ENCODE measurements at places on chromosomes 12 and 14. TPM values are rescaled to one million over a fixed set of nuclear protein-coding genes. Genes with fewer than 3 reads are reported as not detected.

- DNase-seq = no peak
These were observed 365.9 kb upstream of the NOVA1 start for GRCh38 chr14:26963711-26964110.

- no peak for DNase-seq
These were observed 103.5 kb downstream of the MED13L start for GRCh38 chr12:116174006-116174405.

DNA sequence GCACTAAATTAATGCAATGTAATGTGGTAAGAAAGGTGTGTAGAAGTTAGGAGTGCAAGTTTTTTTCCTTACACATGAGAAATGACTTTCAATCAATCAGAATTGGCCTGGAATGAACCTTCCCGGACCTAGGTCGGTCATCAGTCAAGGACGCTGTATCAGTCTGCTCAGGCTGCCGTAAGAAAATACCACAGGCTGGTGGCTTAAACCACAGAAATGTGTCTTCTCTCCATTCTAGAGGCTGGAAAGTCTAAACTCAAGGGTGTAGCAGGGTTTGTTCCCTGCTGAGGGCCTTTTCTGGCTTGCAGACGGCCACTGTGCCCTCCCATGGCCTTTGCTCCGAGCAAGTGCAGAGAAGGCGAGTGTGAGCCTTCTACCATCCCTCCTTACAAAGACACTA lies 86.6 kb upstream of the DYNC1H1 start:
- no peak for DNase-seq

GRCh38 chr14:31939934-31940333 lies 137.2 kb upstream of the ARHGAP5 start:
- DNase-seq = no peak

GRCh38 chr12:88391556-88391955 lies 188.7 kb downstream of the KITLG start:
- DNase-seq = peak; percentile 30

DNA sequence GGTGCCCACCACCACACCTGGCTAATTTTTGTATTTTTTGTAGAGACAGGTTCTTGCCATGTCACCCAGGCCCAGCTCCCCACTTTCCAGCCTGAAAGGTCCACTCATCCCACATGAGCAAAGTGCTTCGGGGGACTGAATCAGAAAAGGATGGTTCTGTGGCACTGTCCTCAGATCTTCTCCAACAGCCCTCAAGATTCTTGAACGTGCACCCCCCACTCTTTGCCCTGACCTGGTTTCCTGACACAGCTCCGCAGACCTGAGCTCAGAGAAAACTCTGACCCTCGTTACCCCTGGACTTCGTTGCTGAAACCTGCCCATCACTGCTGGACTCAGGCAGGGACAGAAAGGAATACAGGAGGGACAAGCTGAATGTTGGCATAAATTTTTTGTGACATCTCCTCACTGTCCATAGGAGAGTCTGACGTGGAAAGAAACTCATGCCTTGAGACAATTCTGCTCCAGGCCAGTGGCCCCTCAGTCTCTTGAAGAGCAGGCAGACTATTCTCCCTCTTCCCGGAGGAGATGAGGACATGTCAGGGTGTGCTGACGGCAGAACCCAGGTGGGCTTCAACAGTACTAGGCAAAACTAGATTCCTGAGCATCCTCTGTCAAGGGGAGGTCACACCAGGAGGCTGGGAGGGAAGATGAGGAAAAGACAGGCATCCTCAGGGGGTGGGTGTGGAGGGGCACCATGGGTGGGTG lies 149.3 kb downstream of the DPF3 start:
- DNase-seq = no peak

DNA sequence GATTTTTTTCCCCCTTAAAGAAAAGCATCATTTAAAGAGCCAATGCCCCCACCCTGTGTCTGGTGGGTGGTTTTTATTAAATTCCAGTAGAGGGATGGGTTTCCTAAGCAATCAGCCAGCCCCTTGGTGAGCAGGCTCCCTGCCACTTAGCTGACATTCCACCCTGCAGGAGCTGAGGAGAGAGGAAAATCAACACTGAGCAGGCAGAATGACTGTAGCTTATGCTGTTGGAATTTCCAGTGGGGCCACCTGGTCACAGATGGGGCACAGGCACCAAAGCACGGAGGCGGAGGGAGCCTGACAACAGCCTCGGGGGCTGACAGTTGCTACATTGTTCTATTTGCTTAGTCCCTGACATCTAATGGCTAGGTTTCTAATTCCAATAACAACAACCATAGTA lies 127.7 kb downstream of the TMEM30B start:
- no peak for DNase-seq

GRCh38 chr14:39419272-39419671 lies 13.0 kb downstream of the FBXO33 start:
- DNase-seq = no peak

DNA sequence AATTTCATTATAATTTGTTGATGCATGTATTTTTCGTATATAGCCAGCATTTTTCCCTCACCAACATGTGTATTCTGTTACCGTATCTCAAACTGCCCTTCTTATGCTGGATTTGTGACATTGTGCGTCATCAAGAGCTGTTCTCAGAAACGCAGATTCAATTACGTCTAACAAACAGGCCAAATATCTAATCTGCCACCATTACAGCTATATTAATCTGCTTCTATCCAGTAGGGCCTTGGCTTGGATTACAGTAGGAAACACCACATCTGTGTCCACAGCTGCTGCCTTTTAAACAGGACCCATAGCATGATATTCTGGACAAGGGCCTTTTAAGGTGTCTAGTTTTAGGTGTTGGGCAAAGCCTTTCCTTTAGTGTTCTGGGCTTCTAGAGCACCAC lies 140.6 kb downstream of the PDE3A start:
- DNase-seq = no peak

GRCh38 chr12:50041062-50041860 lies 16.0 kb upstream of the RACGAP1 start:
- no peak for DNase-seq

DNA sequence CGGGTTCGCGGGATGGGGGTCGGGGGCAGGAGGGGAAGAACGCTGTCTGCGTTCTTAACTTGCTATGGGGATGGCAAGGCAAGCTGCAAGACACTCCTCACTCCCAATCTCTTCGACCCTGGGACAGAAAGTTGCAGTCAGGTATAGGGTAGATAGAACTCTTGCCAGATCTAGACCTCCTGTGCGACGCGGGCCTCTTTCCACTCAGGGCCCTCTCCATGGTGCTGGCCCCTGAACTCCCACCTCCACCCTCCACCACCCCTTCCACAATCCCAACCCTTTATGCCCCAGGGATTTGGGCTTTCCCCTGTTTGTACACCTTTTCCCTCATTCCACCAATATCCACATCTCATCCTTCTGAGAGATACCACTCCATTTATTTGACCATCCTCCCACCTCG lies 812 bp downstream of the NABP2 start:
- DNase-seq = no peak

- DNase-seq = no peak
These were observed 927.7 kb downstream of the FLRT2 start for GRCh38 chr14:86457481-86458135.

DNA sequence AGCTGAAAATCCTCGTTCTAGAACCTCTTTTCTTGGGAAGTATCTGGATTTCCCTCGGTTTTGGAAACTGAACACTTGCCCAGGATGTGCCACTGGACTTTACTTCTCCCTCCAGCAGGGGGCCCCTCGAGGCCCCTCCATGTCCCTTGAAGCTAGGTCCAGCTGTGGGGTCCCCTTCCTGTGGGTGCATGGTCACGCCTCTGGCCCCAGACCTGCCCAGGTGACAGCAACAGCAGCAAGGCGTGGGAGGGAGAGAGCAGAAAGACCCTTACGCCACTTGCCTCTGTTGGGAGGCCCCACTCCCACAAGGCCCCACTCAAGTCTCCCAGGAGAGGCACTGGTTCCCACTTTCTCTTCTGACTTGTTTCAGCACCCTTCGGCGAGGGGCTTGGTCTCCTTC lies 3.1 kb downstream of the SLC25A29 start:
- DNase-seq = no peak

DNA sequence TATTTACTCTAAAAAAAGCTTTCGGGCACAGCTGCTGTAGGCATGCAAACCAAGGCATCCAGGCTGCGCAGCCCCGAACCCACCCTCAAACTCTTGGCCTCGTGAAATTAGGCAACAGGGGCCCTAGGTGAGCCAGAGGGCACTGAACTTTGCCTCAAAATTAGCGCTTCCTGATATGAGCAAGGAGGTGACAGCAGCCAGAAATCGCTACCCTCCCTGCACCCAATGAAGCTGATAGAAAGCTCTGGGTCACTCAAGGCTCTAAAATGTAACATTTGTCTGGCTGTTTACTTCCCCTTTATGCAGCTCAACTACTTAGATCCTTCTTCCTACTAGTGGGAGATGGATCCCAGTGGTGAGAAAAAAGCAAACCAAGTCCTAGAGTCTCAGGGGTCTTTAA lies 61.8 kb downstream of the PITPNM2 start:
- DNase-seq = peak; percentile 67

DNA sequence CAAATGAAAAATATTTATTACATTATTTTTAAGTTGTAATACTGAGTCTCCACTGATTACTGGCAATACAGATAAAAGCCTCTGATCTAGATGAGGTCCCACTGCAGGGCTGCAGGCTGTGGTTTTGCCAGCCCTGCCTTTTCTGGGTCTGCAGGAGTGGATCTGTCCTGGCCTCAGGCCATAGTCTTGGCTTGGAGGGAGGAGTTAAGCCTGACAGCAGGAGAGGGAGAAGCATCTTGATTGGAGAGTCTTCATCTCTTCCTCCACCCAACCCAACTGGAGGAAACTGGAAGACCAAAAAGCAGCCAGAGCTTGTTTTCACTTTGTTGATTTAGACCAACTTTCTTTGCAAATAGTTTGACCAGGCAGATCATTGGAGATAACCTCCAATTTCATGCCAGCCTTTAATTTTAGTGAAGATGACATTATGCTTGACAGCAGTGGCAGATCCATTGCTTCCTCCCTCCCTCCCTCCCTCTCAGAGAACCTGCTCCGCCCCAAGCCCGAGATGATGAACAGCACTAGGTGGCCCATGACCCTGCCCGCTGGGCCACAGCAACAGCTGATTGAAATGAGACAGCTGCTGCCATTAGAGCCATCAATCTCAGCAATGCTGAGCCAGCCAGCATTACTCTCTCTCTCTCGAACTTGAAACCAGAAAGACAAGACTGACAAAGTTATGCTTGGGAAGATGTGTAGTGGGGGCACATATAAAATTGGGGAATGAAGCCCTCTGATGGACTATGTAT lies 222.4 kb downstream of the GLT1D1 start:
- DNase-seq = no peak

GRCh38 chr12:109271418-109271817 lies 37.7 kb downstream of the FOXN4 start:
- no peak for DNase-seq

DNA sequence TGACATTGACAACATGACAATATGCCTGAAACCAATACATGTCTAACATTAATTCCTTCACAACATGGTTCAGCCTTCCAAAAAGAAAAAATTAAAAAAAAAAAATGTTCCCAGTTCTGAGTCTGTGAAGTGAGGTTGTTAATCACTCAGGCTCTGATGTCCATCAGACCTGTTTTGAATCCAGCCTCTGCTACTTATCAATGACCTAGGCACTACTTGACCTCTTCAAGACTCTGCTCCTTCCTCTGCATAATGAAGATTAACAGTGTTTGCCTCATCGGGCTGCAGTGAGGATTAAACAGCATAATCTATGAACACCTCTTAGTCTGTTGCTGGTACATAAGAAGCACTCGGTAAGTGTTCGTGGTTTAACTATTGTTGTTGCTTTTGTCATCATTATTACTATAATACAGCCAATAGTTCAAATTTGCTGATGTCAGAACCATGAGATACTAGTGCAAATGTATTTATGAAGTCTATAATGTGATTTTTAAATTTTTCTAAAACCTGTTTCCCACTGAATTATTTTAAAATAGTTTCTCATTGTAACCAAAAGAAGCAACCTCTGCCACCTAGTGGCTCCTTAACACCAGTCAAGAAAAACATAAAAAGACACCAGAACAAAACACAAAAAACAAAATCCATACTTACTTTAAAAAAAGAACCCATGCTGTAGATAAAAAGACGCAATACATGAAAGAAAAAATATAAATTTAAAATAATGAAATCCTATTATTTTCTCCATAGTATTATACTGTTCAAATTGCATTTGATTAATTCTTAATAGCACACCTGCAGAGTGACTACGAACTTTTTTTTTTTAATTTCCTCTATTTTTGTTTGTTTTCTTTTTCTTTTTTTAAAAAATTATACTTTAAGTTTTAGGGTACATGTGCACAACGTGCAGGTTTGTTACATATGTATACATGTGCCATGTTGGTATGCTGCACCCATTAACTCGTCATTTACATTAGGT lies 20.3 kb upstream of the TMX1 start:
- DNase-seq = no peak

DNA sequence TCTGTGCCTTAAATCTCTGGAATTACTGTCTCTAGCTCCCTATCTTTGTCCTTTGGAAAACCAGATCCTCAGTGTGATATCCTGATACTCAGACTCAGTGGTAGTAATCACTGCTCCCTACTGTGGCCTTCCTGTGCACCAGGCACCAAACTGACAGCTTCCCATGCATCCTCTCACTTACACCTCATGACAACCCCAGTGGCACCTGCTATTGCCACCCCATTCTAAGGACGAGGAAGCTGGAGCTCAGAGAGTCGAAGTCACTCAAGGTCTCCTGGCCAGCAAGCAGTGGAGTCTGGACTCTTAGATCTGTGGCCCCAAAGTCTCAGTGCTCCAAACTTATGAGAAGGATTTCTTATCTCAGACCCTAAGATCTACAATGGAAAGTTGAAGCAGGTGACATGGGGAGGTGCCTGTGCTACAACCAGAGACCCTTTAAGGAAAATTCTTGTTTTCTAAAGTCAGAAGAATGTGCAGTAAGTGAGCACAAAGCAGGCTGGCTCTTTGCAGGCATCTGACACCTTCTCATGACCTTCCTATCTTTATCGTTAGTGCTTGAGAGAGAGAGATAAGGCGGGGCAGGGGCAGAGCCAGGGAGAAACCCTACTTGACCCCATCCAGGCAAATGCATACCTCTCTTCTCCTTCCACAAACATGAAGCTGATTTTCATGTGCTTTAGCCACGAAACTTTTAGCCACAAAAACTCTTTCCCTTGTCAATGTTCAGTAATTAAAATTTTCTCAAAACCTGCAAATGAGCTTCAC lies 47.1 kb downstream of the CCDC60 start:
- no peak for DNase-seq

The SLC25A47 gene
- not detected for polyA plus RNA-seq

The SMCO2 gene
- polyA plus RNA-seq = not detected

The BBOF1 gene
- polyA plus RNA-seq = not detected

The KDM2B gene
- polyA plus RNA-seq = 68.1 TPM

The AQP2 gene
- polyA plus RNA-seq = not detected

The IGFBP6 gene
- not detected for polyA plus RNA-seq

The RTL1 gene
- not detected for polyA plus RNA-seq

The RAB15 gene
- 0.09 TPM for polyA plus RNA-seq

The KICS2 gene
- 3.6 TPM for polyA plus RNA-seq

The SERPINA9 gene
- not detected for polyA plus RNA-seq

The CAPZA3 gene
- polyA plus RNA-seq = not detected

The CYP27B1 gene
- polyA plus RNA-seq = not detected

The PPM1H gene
- 1.9 TPM for polyA plus RNA-seq

The GNB3 gene
- polyA plus RNA-seq = not detected
